DMS53 (cell line): ENCODE measurements at places on chromosomes 7 and 10.

DNA sequence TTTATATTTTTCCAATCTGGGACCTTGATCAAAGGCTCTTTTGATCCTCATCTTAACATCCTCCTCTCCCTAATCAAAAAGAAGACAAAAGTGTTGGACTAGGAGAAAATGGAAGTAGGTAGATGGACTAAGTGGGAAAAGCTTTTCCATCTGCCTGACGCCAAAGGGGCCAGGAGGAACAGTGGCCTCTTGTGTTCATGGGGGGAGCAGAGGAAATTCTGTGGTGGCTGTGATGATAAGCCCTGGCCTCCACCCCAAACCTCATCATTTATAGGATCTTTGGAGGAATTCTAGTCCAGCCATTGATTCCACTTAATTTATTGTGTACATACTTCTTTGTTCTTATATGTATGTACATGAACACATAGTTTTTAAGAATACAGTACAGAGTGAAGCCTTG lies 21.7 kb downstream of the ZNF365 start:
- DNase-seq = no peak

GRCh38 chr7:69363136-69363535 lies 235.1 kb upstream of the AUTS2 start:
- DNase-seq = no peak

GRCh38 chr10:5978230-5978489 lies 817 bp upstream of the IL15RA start:
- no peak for DNase-seq

GRCh38 chr7:69728304-69728703 lies 130.0 kb downstream of the AUTS2 start:
- DNase-seq = peak; percentile 9
